ENCODE measurements at places on chromosomes 5 and 9.

GRCh38 chr9:77752554-77752953, 104.4 kb upstream of the GNA14 start:
- peak; percentile 55 for DNase-seq

GRCh38 chr5:131649161-131649560, 14.1 kb upstream of the RAPGEF6 start:
- DNase-seq, result no peak

GRCh38 chr5:168211245-168211644, 80.2 kb upstream of the WWC1 start:
- no peak for DNase-seq

DNA sequence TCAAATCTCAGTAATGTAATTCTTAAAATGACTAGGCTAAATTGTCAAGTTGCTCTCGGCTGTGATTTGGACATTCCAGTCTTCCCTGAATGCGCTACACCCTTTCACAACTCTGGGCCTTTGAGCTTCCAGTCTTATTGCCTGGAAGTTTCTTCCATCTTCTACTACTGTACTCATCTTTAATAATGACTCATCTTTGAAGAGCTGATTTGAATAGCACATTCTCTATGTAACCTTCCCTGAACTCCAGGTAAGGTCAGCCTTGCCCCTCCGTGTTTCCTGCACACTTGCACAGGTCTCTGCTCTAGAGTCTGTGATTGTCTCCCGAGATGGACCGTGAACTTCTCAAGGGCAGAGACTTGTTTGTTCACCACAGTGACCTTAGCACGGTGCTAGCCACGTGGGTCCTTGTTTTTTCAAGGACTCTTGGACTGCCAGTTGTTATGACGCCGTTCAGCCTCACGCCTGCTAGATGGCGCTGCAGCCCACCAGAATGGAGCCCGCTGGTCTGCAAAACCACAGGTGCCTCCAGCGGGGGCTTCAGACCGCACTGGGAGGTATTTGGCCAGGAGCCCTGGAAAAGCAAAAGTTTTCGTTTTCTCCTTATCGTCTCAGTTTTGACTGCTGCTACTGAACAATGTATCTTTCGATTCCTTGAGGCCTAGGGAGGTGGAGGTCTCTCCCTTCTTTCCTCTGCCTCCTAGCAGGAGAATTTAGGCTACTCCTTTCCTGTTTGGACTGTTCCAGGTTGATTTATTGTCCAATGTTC, 44.4 kb downstream of the SEC61B start:
- no peak for DNase-seq

GRCh38 chr5:177447066-177447610, 524 bp downstream of the PRR7 start:
- no peak for DNase-seq

GRCh38 chr5:172958331-172959046, 735 bp upstream of the RPL26L1 start:
- DNase-seq, result no peak

- no peak for DNase-seq
These were observed 334.7 kb downstream of the NDUFS4 start for GRCh38 chr5:53895091-53895683.

- no peak for DNase-seq
These were observed 29.5 kb downstream of the TPPP start for GRCh38 chr5:663436-664342.

All from HS-27A (cell line).